Transverse colon (tissue), 4 donors: ENCODE measurements at places on chromosomes 4 and X. TPM values are rescaled to one million over a fixed set of nuclear protein-coding genes. Genes with fewer than 3 reads are reported as not detected.

DNA sequence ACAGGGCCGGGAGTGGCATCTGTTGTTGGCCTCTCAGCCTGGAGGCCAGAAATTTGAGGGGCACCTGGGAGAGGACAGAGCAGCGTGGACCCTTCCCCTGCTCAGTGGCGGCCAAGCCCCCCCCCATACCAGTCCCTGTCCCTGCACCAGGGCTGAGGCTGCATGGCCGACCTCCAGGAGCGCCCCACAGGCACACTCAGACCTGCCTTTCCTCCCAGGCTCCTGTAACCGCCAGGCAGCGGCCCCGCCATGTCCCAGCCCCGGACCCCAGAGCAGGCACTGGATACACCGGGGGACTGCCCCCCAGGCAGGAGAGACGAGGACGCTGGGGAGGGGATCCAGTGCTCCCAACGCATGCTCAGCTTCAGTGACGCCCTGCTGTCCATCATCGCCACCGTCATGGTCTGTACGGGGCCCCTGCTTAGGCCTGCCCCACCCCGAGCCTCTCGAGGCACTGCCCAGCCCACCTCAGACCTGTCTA lies 15.3 kb downstream of the TMEM175 start:
- no peak overlapping the region for H3K4me3 ChIP-seq
- no peaks in the 10 kb centered on the region for H3K4me1 ChIP-seq
- no peaks in the 10 kb centered on the region for H3K27me3 ChIP-seq

- H3K36me3 ChIP-seq: no peaks in the 10 kb centered on the region
- no peaks in the 10 kb centered on the region for H3K27me3 ChIP-seq
- peak overlapping the region; percentile 64 for H3K4me3 ChIP-seq
- peaks cover 17% of the 10 kb centered on the region for H3K4me1 ChIP-seq
These were observed 653 bp downstream of the PLA2G12A start for GRCh38 chr4:109729117-109729717.

DNA sequence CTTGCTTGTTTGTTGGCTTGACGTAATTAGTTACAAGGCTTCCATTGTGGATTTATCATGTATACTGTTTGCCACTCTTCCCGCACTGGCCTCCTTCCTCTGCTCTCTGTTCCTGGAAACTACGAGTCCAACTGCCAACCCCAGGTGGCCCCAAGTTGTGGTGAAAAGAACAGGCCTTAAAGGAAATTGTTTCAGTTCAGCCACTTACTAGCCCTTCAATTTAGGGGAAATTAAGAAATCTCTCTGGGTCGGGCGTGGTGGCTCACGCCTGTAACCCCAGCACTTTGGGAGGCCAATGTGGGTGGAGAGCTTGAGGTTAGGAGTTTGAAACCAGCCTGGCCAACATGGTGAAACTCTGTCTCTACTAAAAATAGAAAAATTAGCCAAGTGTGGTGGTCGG lies 28.0 kb downstream of the RBM47 start:
- H3K27me3 ChIP-seq: no peaks in the 10 kb centered on the region
- no peaks in the 10 kb centered on the region for H3K36me3 ChIP-seq
- no peaks in the 10 kb centered on the region for H3K4me1 ChIP-seq

DNA sequence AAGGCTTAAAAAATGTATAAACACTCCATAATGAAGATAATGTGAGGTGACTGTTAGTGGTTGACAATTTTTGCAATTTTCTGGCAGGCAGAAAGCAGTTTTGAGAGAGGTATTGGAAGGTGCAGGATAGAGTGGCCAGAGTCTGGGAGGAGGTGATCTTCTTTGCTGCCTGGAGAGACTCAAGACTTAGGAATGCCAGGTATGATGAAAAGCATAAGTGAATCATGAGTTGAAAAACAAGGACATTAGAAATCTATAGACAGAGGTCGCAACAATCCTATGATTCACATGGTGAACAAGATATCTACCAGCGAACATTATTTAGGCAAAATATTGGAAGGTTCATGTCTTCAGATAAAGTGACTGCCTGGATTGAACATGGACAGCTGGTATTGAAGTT lies 118.5 kb downstream of the CFAP299 start:
- H3K4me3 ChIP-seq: no peak overlapping the region
- no peaks in the 10 kb centered on the region for H3K27me3 ChIP-seq
- H3K27ac ChIP-seq: no peak overlapping the region
- no peaks in the 10 kb centered on the region for H3K4me1 ChIP-seq
- DNase-seq: no peak

DNA sequence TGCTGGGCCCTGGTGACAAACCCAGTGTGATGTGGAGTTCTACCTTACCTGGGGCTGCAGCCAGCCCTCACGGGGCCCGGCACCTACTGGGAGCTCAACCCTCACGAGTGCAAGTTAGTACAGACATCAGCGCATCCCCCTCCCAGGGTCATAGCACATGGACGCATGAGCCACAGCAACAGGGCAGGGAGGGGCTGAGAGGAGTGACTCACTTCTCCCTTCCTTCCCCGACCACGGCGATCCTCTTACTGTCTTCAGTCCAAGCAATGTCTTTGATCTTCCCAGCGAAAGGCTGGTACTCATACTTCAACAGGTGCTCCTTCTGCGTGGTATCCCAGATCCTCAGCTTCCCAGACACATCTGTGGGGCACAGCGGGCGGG lies 17.8 kb downstream of the WDR1 start:
- no peak for DNase-seq
- peaks cover 14% of the 10 kb centered on the region for H3K36me3 ChIP-seq
- no peaks in the 10 kb centered on the region for H3K27me3 ChIP-seq
- peak overlapping the region; percentile 11 for H3K27ac ChIP-seq

DNA sequence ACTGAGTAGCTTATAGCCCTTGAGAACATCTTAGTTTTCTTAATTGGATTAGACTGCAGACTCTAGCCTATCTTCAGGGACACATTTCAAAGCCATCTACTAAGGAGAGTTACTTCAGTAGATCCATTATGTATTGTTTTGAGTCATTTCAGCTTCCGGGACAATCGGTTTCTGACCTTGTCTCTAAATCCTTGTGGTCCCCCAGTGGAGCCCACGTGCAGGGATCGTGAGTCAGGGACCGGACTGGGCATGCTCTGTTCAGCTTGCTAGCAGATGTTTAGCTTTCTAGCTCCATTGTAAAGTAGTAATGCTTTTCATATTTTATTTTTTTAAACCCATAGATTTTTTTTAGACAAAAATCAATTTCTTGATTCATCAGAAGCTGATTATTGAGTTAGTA lies 211.9 kb upstream of the PRPS2 start:
- no peak overlapping the region for H3K4me3 ChIP-seq
- no peaks in the 10 kb centered on the region for H3K27me3 ChIP-seq
- no peaks in the 10 kb centered on the region for H3K4me1 ChIP-seq

GRCh38 chrX:150983521-150984168 lies 510 bp downstream of the HMGB3 start:
- no peaks in the 10 kb centered on the region for H3K4me1 ChIP-seq
- H3K36me3 ChIP-seq: no peaks in the 10 kb centered on the region
- H3K27ac ChIP-seq: peak overlapping the region; percentile 84
- peak overlapping the region; percentile 62 for H3K4me3 ChIP-seq
- no peaks in the 10 kb centered on the region for H3K27me3 ChIP-seq
- no peak for DNase-seq

DNA sequence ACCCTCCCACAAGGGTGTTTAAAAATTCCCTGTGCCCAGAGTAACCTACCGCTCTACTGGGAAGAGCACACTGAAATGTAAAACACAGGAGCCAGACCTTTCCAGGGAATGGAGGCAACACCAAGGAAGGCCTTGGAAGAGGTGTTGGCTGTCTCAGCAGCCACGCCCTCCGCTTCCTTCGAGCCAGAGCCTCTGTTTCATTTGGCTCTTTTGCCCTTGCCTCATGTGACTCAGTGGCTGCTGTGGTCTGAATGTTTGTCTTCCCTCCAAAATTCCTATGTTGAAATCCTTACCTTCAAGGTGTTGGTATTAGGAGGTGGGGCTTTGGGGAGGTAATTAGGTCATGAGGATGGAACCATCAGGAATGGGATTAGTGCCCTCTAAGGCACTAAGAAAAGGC lies 11.3 kb downstream of the SCD5 start:
- H3K4me1 ChIP-seq: peaks cover 9% of the 10 kb centered on the region
- no peaks in the 10 kb centered on the region for H3K36me3 ChIP-seq
- no peak for DNase-seq
- H3K27ac ChIP-seq: no peak overlapping the region
- H3K27me3 ChIP-seq: no peaks in the 10 kb centered on the region

DNA sequence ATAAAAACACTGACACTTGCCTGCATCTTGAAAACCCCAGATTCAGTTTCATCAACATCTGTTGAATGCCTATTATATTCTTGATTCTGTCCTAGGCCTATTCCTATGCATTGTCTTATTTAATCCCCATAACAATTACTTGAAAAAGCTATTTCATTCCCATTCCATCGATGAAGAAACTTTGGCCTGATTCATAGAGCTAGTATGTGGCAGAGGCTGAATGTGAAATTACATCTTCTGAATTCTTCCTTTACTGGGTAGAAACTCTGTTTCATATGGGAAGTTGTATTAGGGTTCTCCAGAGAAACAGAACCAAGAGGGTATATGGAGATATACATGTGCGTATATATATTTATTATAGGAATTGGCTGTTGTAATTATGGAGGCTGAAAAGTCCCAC lies 35.0 kb upstream of the SLC4A4 start:
- no peaks in the 10 kb centered on the region for H3K27me3 ChIP-seq
- H3K27ac ChIP-seq: peak overlapping the region; percentile 16

DNA sequence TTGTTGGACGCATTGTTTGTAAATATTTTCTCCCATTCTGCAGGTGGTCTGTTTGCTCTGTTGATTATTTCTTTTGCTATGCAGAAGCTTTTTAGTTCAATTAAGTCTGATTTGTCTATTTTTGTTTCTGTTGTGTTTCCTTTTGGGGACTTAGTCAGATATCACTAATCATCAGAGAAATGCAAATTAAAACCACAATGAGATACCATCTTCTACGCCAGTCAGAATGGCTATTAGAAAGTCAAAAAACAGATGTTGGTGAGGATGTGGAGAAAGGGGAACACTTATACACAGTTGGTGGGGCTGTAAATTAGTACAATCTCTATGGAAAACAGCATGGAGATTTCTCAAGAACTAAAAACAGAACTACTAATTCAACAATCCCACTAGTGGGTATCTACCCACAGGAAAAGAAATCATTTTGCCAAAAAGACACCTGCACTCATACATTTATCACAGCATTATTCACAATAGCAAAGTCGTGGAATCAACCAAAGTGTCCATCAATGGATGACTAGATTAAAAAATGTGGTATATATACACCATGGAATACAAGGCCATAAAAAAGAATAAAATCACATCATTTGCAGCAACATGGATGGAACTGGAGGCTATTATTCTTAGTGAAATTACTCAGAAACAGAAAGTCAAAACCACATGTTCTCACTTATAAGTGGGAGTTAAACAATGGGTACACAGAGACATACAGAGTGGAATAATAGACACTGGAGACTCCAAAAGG lies 8.1 kb downstream of the COQ2 start:
- no peak overlapping the region for H3K27ac ChIP-seq
- peaks cover 7% of the 10 kb centered on the region for H3K4me1 ChIP-seq
- H3K27me3 ChIP-seq: no peaks in the 10 kb centered on the region
- no peak for DNase-seq
- no peaks in the 10 kb centered on the region for H3K36me3 ChIP-seq

- H3K4me3 ChIP-seq: no peak overlapping the region
- H3K27me3 ChIP-seq: no peaks in the 10 kb centered on the region
- H3K4me1 ChIP-seq: no peaks in the 10 kb centered on the region
- H3K36me3 ChIP-seq: no peaks in the 10 kb centered on the region
These were observed 125.4 kb upstream of the EOLA2 start for GRCh38 chrX:150063674-150064073.

- H3K4me3 ChIP-seq: no peak overlapping the region
- no peaks in the 10 kb centered on the region for H3K27me3 ChIP-seq
- DNase-seq: no peak
- no peaks in the 10 kb centered on the region for H3K36me3 ChIP-seq
- H3K4me1 ChIP-seq: peaks cover 18% of the 10 kb centered on the region
These were observed 14.5 kb upstream of the STS start for GRCh38 chrX:7133050-7133440.

GRCh38 chr4:77263247-77263646 lies 106.2 kb downstream of the CCNG2 start:
- H3K4me3 ChIP-seq: no peak overlapping the region
- H3K27ac ChIP-seq: no peak overlapping the region
- DNase-seq: no peak
- no peaks in the 10 kb centered on the region for H3K4me1 ChIP-seq

DNA sequence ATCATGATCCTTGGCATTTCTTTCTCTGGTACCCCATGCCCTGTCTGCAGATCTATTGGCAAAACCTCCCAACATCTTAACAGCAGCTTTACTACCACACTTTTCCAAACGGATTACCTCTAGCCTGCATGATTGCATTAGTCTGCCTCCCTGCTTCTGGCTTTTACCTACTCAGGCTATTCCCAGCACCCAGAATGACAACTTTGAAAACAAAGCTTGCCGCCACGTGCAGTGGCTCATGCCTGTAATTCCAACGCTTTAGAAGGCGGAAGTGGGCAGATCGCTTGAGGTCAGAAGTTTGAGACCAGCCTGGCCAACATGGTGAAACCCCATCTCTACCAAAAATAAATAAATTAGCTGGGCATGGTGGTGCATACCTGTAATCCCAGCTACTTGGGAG lies 60.2 kb downstream of the UBE2K start:
- no peaks in the 10 kb centered on the region for H3K4me1 ChIP-seq
- no peaks in the 10 kb centered on the region for H3K27me3 ChIP-seq
- DNase-seq: no peak
- H3K36me3 ChIP-seq: no peaks in the 10 kb centered on the region

GRCh38 chr4:145481942-145482208 lies 222 bp downstream of the SMAD1 start:
- no peaks in the 10 kb centered on the region for H3K36me3 ChIP-seq
- H3K4me1 ChIP-seq: peaks cover 48% of the 10 kb centered on the region
- DNase-seq: no peak

DNA sequence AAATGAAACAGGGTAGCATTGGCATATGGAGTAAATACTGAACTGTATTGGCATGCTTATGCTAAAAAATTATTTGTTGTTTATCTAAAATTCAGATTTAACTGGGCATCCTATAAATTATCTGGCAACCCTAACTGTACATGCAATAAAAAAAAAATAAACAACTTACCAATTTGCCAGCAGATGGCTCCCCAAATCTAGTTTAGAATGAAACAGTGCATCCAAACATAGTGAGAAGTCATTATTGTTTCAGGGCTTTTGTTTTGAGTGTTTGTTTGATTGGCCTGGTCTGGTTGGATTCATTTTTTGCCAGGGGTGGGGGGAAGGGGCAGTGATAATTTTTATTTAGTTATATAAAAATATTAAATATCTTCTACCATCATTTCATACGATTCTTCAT lies 12.8 kb upstream of the NSUN7 start:
- no peaks in the 10 kb centered on the region for H3K4me1 ChIP-seq
- no peak overlapping the region for H3K4me3 ChIP-seq
- H3K36me3 ChIP-seq: no peaks in the 10 kb centered on the region
- no peaks in the 10 kb centered on the region for H3K27me3 ChIP-seq

Gene SPACA5
- total RNA-seq: not detected

Gene HELT
- total RNA-seq: not detected

Gene PALLD
- 230 TPM for total RNA-seq

Gene TMPRSS11D
- not detected for total RNA-seq

Gene KLHL13
- 0.20 TPM for total RNA-seq
